ENCODE measurements at places on chromosomes 11 and 22.

- peak; percentile 51 for DNase-seq
Observed at GRCh38 chr11:65416841-65417701, 5.5 kb upstream of the NEAT1 start.

DNA sequence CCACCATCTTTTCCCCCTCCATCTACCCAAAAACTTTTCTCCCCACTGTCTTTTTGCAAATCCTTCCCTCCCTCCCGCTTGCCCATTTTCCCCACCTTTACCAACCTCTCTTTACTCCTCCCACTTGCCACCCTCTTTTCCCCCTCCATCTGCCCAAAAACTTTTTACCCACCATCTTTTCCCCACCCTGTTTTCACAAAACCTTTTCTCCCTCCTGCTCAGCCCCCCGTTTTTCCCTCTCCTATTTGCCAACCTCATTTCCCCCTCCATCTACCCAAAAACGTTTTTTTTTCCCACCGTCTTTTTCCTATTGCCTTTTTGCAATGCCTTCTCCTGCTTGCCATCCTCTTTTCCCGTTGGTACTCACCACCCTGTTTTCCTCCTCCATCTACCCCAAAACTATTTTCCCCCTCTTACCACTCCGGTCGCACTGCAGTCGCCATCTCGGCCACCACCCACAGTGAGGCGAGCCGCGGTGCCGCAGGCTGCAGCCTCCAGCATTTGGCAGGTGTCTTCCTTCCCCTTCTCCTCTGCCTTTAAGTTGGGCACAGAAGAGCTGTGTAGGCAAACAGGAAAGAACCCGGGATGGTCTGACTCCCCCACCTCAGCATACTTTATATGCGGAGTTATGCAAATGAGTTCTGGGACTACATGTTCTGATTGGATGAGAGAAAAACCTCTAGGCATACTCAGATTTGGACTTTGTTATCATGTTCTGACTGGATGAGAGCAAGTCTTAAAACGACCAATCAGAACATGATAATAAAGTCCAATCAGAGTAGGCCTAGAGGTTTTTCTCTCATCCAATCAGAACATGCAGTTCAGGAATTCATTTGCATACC, 121.2 kb upstream of the VPREB1 start:
- no peak for DNase-seq

DNA sequence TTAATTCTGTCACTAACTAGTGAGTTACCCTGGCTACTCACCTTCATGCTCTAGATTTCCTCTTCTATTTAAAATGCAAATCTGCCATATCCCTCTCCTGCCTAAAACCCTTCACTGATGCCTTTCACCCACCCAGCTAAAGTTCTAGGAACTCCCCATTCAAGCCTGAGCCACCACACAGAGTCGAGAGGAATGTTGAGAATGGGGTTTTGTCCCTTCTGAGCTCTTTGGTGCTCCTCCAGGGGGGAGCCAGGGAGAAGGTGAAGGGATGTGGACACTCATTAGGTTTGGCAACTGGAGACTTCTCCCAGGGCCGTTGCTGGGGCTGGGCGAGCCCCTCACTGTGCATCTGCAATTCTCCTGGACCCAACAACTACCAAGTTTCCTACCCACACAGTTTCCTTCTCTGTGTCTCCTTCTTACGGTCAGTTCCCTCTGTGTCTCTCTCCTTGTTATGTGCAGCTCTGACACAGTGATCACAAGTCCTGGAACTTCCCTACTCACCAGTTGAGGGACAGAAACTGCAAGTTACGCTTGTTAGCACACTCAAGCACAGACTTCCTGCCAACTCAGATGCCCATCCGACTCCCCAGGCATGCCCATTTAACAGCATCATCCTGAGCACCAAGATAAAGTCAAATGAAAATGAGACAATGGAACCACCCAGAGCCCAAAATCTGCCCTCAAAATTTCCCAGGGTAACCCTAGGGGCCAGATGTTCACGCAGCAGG, 6.5 kb upstream of the IL10RA start:
- peak; percentile 64 for DNase-seq

GRCh38 chr11:121018746-121019145, 5.2 kb upstream of the TBCEL start:
- DNase-seq = no peak

DNA sequence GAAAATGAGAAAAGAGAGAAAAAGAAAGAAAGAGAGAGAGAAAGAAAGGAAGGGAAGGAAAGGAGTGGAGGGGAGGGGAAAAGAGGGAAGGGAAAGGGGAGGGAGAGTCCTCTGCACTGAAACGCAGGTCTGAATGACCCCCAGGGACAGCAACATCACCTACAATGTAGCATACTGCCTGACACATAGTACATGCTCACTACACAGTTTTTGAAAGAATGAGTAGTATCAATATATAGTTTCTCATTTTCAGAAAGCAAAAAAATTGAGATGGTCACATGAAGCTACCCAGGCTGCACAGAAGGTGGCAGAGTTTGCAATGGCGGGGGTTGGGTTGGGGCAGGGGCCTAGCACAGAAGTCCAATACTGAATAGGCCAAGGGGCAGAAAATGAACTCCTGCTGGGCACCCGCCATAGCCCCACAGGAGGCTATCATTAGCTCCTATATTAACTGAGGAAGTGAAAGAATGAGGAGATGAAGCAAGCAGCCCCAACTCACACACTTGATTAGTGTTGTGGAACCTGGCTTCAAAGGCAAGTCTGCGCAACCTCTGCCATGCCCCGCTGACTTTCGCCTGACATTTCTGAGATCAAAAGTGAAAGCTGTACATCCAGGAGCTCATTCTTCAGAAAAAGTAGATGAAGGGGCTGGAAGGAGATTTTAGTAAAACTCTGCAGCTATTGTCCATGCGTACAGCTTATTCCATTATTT, 241.2 kb upstream of the SYN3 start:
- DNase-seq = no peak

DNA sequence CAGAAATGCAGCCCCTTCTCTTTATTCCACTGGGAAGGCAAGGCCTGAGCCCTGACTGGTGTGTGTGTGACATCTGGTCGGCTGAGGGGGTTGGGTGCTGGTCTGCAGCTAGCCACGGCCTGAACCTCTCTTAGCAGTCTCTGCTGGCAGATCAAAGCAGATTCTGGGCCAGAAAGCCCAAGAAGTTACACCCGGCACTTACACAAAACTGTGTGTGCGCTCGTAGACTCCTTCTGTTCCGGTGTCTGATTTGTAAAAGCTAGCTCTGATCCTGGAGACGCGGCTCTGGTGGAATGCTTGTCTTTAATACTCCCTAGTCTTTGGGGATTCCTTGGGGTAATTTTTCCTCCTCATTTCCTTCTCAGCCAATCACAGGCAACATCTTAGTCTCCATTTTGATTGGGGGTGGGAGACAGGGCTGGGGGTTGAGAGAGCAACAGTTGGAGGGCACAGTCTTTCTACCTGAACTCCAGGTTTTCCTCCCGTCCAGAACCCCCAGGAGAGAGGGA, 5.5 kb downstream of the PKNOX2 start:
- no peak for DNase-seq

DNA sequence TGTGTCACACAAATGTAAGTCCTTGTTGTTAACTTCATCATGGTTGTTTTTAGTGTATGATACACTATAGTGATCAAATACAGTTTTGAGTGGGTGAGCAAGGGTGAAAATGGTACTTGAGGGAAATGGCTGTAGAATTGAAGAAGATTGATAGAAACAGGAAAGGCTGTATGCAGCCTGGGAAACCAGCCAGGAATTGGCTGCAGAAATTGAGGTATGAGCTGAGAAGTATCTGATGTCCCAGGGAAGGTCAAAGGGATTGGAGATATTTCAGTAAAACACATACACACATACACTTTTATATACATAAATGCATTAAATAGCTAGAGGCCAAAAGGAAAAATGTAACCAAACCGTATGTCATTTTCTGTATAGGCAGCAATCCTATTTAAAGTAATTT, 13.1 kb upstream of the YAP1 start:
- DNase-seq = no peak

DNA sequence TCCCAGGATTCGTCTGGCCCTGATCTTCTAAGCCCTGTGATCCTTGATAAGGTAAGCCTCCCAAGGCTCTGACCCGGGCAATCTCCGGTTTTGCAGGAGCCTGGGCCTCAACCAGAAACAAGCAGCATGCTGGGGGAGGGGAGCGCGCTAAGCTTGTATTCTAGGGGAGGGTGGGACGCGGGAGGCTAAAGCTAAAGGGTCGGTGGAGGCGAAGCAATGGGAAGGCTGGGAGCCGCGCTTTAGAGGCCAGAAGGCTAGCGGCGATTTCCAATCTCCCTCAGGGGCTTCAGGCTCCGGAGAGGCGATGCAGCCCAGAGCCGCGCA, 753 bp downstream of the PTPN5 start:
- no peak for DNase-seq

GRCh38 chr11:65545853-65546216, 12.3 kb downstream of the LTBP3 start:
- DNase-seq = no peak

DNA sequence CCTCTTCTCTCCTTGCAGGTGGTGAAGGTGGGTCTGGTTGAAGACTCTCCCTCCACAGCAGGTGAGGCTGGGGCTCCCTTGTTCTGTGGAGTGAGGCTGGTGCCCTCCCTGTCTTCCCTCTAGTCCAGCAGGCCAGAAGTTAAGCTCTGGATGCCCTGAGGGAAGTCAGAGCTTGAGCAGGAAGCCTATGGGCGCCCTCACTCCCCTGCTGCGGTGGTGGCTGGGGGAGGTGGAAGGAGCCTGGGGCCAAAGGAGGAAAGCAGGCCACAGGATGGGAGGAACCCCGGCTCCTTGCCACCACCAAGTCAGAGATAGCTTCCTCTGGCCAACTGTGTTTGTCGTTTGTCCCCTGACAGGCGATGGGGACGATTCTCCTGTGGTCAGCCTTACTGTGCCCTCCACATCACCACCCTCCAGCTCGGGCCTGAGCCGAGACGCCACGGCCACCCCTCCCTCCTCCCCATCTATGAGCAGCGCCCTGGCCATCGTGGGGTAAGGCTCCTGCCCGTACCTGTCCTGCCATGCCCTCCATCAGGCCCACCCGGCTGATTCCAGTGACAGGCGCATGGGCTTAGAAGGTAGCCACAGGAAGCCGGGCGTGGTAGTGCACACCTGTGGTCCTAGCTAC, 29.5 kb upstream of the RAB1B start:
- DNase-seq = no peak

- no peak for DNase-seq
Observed at GRCh38 chr11:19632499-19632834, 80.2 kb upstream of the NAV2 start.

GRCh38 chr11:115219376-115219775, 284.8 kb downstream of the CADM1 start:
- no peak for DNase-seq

- DNase-seq = no peak
Observed at GRCh38 chr22:17159504-17159951, 451 bp upstream of the HDHD5 start.

- no peak for DNase-seq
Observed at GRCh38 chr11:126304457-126305075, 706 bp downstream of the DCPS start.

GRCh38 chr11:65053827-65054508, 4.4 kb downstream of the NAALADL1 start:
- DNase-seq = peak; percentile 28

DNA sequence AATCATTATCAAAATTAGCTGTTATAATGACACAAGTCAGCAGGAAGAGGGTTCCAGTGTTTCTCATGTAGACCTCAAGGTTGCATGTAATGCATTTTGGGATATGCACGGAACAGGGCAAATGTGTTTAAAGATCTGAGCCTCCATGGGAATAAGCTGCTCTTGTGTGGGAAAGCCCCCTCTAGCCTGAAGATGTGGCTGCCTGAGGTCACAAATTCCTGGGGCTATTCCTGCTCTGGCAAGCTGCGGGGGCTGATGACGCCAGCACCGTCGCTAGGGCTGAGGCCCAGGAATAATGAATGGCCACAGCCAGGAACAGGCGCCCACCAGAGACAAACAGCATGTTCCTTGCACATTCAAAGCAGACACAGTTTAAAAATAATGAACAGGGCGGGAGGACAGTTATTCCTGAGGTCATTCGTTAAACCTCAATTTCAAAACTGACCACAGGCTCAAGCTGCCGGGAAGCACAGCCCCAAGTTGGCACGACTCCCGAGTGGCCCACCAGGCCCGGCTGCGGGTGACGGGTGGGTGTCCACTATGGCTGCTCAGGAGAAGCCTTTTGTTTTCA, 11.7 kb downstream of the OSBPL5 start:
- DNase-seq = no peak

GRCh38 chr22:40651563-40652501, 15.3 kb upstream of the MRTFA start:
- DNase-seq = peak; percentile 70

GRCh38 chr11:92702805-92703448, 266.5 kb upstream of the MTNR1B start:
- DNase-seq = no peak

GRCh38 chr11:76789443-76789719, 6.2 kb downstream of the TSKU start:
- DNase-seq = no peak

GRCh38 chr11:95089620-95090542, at the start of gene ENDOD1:
TSS of gene ENDOD1 (plus strand) at chr11:95089846. CDS start at chr11:95089928, 82 bp downstream.
- DNase-seq = peak; percentile 89

DNA sequence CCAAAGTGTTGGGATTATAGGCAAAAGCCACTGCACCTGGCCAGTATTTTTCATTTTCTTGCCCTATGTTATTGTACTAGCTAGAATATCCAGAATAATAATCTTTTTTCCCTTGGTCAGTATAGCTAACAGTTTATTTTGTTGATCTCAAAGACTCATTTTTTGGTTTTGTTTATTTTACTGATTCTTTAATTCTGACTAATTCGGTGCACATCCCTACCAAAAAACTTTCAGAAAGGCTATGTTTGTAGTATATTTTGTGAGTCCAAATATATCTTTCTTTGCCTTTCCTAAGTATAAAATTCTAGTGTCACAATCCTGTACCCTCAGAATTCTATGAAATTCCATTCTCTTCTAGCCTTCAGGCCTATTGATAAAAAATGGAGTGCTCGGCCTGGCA, 84.3 kb downstream of the PHF21A start:
- DNase-seq = no peak

DNA sequence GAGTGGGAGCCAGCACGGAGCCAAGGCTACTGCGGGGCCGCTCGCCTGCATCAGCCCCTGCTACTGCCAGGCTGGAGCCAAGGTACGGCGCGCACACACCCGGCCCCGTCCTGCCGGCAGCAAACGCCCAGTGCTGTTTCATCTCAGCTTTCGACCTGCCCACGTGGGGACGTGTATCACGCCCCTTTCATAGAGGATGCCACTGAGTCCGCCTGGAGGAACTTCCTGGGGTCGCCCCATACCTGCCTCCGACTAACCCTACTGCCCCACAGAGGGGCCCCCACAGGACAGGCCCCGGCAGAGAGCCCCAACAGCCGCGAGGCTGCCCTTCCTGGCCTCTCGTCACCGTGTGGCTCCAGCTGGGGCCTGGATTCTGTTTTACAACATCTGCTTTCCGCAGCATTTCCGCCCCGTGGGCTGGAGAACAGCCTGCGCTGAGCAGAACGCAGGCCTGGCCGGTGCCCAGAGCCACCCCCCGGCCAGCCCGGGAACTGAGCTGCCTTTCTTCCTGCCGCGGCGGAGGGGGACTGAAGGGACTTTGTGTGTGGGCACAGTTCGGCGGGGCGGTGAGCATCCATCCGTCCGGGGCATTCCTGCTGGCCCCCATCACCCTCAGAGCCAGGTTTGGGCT, 22.9 kb upstream of the ARHGAP8 start:
- no peak for DNase-seq

Measured in CD4-positive, CD25-positive, alpha-beta regulatory T cell (primary cell).